Esophagus squamous epithelium (tissue), 5 donors: ENCODE measurements at places on chromosomes 2 and 18. TPM values are rescaled to one million over a fixed set of nuclear protein-coding genes. Genes with fewer than 3 reads are reported as not detected.

GRCh38 chr18:50192995-50193795, 1.8 kb downstream of the MYO5B start:
- no peak for DNase-seq

GRCh38 chr18:9959564-9959963, 45.7 kb downstream of the VAPA start:
- no peak for DNase-seq

AMMECR1L gene
- 7.1 TPM for total RNA-seq

GALNT5 gene
- total RNA-seq, result 6.7 TPM

PARD6G gene
- total RNA-seq, result 37.8 TPM

POMC gene
- 6.1 TPM for total RNA-seq

- DNase-seq, result no peak
These were observed 258.5 kb downstream of the TWIST2 start for GRCh38 chr2:239106314-239106908.

- no peak for DNase-seq
These were observed 285.1 kb downstream of the MTX2 start for GRCh38 chr2:176554101-176555048.

PLB1 gene
- total RNA-seq, result 2.1 TPM

DNA sequence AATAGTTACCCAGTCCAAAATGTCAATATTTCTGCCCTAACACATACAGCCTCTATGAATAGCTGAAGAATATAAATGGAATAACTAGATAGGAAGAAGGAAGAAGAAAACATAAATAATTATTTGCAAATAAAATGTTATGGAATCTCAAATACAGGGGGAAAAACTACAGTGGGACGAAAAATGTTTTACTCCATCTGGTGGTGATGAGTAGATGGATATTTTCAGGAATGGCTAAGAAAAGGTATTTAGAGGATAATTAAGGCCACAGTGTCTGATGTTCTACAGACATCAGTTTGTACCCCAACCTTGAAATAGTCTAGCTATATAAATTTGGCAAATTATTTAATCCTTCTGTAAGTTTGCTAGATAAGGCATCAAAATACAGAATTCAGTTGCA, 178.1 kb upstream of the FSHR start:
- no peak for DNase-seq

- DNase-seq, result no peak
These were observed 27.5 kb downstream of the TFCP2L1 start for GRCh38 chr2:121257480-121257840.

CPLX4 gene
- not detected for total RNA-seq

DNA sequence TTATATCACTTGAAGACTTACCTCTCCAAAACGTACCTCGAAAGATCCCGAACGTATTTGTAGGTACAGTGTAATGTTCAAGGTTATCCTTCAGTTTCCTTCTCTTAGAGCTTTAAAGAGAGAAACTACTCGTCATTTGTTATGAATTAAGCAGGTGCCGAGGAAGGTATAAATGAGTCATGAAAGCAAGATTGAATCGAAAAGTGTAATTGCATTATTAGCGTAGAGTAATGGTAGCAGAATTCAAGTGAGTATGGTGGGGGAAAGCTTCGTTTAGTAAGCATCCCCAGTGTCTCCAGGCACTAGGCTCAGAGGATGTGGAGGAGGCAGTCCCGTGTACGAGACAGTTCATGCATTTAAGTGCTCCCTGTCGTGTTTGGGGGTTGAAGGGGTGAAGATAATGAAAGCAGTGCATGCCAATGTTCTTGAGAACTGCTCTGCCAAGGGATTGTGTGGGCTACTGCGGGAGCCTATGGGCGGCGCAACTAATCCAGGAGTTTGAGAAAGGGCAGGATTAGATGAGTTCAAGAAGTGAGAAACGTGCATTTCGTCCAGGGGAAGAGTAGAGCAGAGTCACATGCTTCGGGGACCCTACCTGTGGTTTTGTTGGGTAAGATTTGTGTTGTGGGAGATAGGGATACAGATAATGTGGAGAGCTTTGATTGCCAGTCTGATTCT, 858 bp downstream of the POLR1B start:
- no peak for DNase-seq

BUB1 gene
- 14.7 TPM for total RNA-seq

CNOT11 gene
- 43.8 TPM for total RNA-seq

DNA sequence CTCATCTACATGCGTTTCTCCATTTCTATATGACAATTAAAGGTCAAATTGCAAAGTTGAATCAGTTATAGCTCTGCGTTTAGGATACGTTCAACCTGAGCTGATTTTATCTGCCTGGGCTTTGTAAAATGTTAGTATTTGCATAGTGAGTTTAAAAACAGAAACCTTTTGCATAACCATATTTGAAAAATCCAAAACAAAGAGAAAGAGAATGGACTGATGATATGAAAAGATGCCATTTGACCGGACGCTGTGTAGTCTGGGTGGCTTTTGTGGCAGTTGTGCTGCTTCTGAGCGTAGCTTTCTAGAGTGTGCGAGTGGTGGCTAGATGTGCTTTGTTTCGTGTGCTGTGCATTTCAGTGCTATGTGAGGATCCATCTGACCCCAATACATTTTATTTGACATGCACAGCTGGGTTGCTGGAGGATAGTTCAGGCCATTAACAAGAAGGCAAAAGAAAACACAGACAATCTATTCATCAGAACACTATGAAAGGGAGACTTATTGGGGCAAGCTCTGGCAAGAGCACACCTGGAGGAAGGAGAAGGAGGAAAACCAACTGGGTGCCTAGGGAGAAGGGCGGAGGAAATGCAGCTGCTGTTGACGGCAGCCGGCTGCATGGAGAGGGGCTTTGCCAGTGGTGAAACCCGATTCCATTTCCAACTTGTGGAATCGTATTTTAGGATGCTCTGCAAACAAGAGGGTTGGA, 126.8 kb downstream of the ACOXL start:
- no peak for DNase-seq

DNA sequence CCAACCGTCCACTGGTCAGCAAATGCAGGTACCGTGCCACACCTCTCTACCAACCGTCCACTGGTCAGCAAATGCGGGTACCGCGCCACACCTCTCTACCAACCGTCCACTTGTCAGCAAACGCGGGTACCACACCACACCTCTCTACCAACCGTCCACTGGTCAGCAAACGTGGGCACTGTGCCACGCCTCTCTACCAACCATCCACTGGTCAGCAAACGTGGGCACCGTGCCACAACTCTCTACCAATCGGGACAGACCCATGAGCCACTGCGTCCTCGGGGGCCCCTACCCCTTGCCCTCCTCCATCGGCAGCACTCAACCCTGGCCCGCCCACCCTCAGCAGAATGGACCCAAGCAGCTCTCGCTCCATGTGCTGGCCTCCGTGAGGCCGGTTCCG, 226.4 kb upstream of the SALL3 start:
- no peak for DNase-seq

GRCh38 chr18:25278394-25278793, 73.6 kb downstream of the ZNF521 start:
- DNase-seq, result no peak
